Right renal cortex interstitium (tissue), 3 donors: ENCODE measurements at places on chromosomes 3 and 15. TPM values are rescaled to one million over a fixed set of nuclear protein-coding genes. Genes with fewer than 3 reads are reported as not detected.

The ANKRD63 gene
- 0.14 TPM for polyA plus RNA-seq

The WDR72 gene
- polyA plus RNA-seq = 78.8 TPM

The PYDC2 gene
- polyA plus RNA-seq = not detected

The ARPC4 gene
- polyA plus RNA-seq = 146 TPM

The GOLGA6C gene
- polyA plus RNA-seq = not detected

The SH3GL3 gene
- polyA plus RNA-seq = 13.6 TPM

The SAXO2 gene
- 5.5 TPM for polyA plus RNA-seq

The RAD51 gene
- polyA plus RNA-seq = 17.7 TPM

The FGF12 gene
- polyA plus RNA-seq = 7.5 TPM

The STAC gene
- polyA plus RNA-seq = 13.9 TPM

The IL5RA gene
- polyA plus RNA-seq = 0.76 TPM

The ITGA11 gene
- polyA plus RNA-seq = 3.9 TPM

The NR2E3 gene
- polyA plus RNA-seq = 0.18 TPM

The TRIM71 gene
- 7.3 TPM for polyA plus RNA-seq

The CFAP161 gene
- polyA plus RNA-seq = 0.21 TPM

The VEPH1 gene
- 61.0 TPM for polyA plus RNA-seq

The ACTL6A gene
- polyA plus RNA-seq = 108 TPM

The TF gene
- 3.9 TPM for polyA plus RNA-seq

The OR5K4 gene
- not detected for polyA plus RNA-seq

The CFAP44 gene
- 16.2 TPM for polyA plus RNA-seq

The A4GNT gene
- 0.83 TPM for polyA plus RNA-seq

The ARHGEF3 gene
- 81.0 TPM for polyA plus RNA-seq

The EIF3J gene
- 137 TPM for polyA plus RNA-seq

The GPR176 gene
- polyA plus RNA-seq = 15.2 TPM

The PLSCR2 gene
- polyA plus RNA-seq = 0.74 TPM

The KIF23 gene
- 39.0 TPM for polyA plus RNA-seq

The LDHAL6B gene
- 0.10 TPM for polyA plus RNA-seq

The ATP13A5 gene
- polyA plus RNA-seq = 0.11 TPM

The EOGT gene
- polyA plus RNA-seq = 11.5 TPM

The HDGFL3 gene
- 103 TPM for polyA plus RNA-seq

The ITGB5 gene
- 108 TPM for polyA plus RNA-seq

The C3orf20 gene
- 0.15 TPM for polyA plus RNA-seq

The SAMMSON gene
- polyA plus RNA-seq = not detected

The NPAP1 gene
- 0.17 TPM for polyA plus RNA-seq

The SLC27A2 gene
- polyA plus RNA-seq = 67.2 TPM
